ENCODE measurements at places on chromosomes 4 and X.

- no peak for DNase-seq
These were observed 14.9 kb downstream of the PKD2 start for GRCh38 chr4:88022289-88022688.

DNA sequence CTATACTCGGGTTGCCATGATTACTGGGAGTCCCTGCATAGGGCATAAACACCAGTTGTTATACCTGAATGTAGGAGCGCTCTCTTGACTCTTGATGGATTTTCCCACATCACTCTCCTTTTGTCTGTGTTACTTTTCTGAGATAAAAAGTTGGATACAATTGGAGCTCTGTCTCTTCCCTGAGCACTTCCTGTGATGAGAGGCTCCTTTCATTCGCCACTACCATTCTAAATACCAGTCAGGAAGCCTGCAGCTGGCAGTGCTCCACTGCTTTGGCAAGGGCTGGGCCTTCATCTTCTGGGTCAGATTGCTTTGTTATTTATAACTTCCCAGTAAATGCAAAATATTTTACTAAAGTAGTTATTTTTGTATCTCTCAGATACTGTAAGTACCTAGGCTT lies 13.9 kb downstream of the TCEANC start:
- no peak for DNase-seq

DNA sequence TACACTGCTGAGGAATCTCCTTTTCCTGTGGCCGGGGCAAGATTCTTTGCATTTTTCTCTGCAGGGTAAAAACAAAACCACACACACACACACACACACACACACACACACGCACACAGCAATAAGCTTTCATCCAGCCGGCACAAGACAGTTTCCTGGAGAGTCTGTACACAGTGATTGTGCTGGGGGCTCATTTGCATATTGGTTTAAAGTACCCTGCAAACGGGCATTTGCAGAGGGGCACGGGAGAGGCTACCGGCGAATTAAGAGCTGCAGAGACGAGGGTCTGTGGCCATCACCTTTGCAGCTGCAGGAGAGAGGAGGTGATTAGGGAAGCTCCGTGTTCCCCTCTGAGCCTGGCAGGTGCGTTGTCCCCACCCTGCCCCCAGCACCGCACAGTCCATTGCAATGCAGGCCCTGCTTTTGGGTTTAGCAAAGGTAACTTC lies 219.9 kb downstream of the SHOX start:
- DNase-seq, result no peak

GRCh38 chr4:128862608-128863311 lies 53.3 kb downstream of the JADE1 start:
- DNase-seq, result no peak

DNA sequence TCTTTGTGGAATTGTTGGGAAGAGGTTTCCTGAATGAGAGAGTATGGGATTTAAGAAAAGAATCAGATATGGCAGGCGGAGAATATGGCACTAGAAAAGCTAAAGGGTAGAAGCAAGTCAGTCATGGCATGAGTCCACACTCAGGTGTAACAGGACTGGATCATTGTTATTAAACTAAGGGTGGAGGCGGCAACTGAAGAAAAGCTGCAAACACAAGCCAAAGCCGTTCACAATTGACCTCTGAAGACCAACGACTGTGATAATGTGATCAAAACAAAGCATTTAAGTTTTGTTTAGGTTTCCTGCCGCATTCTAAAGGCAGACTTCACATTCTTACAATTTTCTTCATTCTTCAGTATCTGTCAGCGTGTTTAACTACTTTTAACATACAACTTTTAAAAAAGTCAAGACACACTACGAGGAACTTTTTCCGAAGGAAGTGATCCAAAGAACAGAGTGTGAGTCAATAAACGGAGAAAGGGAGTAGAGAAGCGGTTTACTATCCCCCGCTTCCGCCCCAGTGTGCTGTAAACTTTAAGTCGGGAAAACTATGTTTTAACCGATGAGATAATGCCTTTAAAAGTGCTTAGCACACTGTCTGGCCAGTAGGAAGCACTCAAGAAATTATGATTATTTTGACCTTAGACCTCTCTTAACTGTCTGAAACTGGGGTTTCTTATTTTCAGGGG lies 909 bp upstream of the SLAIN2 start:
- no peak for DNase-seq

DNA sequence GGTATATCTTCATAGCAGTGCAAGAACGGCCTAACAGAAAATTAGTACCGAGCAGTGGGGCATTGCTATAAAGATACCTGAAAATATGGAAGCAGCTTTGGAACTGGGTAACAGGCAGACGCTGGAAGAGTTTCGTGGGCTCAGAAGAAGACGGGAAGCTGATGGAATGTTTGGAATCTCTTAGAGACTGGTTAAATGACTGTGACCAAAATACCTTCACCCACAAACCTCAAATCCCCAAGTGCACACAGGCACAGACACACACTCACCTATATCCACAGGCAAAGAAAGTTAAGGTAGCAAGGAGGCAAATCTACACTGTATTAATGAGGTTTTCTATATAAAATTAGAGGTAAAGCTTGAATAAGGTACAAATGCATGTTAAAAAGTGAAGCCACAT lies 14.6 kb upstream of the SPRY1 start:
- no peak for DNase-seq

GRCh38 chr4:23022032-23022431 lies 329.3 kb downstream of the GBA3 start:
- DNase-seq, result no peak

DNA sequence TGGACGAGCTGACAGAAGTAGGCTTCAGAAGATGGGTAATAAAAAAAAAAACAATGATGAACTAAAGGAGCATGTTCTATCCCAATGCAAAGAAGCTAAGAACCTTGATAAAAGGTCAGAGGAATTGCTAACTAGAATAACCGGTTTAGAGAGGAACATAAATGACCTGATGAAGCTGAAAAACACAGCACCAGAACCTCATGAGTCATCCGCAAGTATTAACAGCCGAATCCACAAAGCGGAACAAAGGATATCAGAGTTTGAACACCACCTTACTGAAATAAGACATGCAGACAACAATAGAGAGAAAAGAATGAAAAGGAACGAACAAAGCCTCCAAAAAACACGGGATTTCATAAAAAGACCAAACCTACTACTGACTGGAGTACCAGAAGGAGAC lies 10.5 kb downstream of the NELFA start:
- no peak for DNase-seq

- no peak for DNase-seq
These were observed 404.9 kb downstream of the ZNF674 start for GRCh38 chrX:46140272-46140671.

GRCh38 chr4:26503427-26503826 lies 13.1 kb upstream of the CCKAR start:
- no peak for DNase-seq

- DNase-seq, result no peak
These were observed 12.7 kb upstream of the AADAT start for GRCh38 chr4:170102426-170102825.

- DNase-seq, result no peak
These were observed 278.9 kb upstream of the FTHL17 start for GRCh38 chrX:31350808-31351074.

DNA sequence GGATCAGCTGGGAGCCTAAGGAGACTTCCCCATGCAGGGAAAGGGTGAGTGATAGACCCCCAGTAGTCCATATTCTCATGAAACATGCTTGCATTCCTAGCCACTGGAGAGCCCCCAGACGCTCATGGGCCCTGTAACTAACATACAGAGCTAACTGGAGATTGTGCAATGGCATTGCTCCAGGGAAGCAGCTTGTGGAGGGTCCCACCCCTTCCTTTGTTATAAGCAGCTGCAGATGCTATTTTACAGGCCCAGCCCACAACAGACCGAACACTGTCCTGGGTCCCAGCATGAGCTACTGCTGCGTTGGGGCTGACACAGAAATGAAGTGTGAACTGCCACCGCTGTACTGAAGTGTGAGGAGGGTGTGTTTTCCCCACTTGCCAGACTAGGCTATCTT lies 1465.7 kb upstream of the DIAPH2 start:
- DNase-seq, result no peak

- DNase-seq, result no peak
These were observed 50.8 kb downstream of the PRPS1 start for GRCh38 chrX:107678957-107679740.

DNA sequence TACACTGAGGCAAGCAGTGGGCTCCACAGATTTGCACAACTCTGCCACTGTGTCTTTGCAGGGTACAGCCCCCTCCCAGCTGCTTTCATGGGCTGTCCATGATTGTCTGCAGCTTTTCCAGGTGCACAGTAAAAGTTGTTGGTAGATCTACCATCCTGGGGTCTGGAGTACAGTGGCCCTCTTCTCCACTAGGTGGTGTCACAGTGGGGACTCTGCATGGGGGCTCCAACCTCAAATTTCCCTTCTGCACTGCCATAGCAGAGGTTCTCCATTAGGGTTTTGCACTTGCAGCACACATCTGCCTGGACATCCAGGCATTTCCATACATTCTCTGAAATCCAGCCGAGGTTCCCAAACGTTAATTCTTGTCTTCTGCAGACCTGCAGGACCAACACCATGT lies 1002.3 kb downstream of the FAM133A start:
- DNase-seq, result no peak

DNA sequence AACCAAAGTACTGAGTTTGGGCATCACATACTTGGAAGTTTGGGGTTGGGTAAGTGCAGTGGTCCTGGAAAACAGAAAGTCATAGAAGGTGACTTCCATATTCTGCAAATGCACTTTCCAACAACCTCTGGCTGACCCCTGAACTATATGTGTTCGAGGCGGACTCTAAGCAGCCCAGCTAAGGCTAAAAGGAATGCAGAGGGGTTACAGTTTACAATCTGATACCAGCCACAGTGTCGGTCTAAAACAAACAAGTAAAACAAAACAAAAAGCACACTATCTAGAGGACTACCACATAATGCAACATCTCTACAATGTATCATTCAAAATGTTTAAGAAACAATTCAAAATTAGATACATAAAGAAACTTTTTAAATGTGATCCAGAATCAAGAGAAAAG lies 185.6 kb downstream of the ADAMTS3 start:
- DNase-seq, result no peak

- DNase-seq, result no peak
These were observed 21.1 kb upstream of the MAP7D3 start for GRCh38 chrX:136272325-136272724.

- no peak for DNase-seq
These were observed at the start of gene HPGD for GRCh38 chr4:174522183-174523024. HPGD (minus strand) TSS chr4:174522488; CDS start chr4:174522451, 37 bp downstream.

DNA sequence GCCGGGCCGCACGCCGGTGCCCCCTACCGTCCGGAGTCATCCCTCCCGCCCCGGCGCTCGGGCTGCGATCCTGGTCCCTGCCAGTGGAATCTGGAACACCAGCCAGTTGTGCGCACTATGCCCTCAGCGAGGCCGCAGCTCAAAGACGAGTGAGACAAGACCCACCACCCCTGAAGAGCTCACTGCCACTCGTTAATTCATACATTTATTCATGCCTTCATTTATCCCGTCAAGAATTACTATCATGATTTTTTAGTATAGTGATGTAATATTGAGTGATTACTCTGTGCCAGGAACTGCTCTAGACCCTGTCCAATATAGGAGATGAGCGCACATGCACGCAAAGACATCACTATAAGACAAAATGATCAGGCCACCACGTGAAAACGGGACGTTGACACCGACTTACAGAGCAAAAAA lies 247 bp upstream of the PPA2 start:
- DNase-seq, result no peak

GRCh38 chr4:7390906-7391636 lies 43.7 kb downstream of the PSAPL1 start:
- no peak for DNase-seq

DNA sequence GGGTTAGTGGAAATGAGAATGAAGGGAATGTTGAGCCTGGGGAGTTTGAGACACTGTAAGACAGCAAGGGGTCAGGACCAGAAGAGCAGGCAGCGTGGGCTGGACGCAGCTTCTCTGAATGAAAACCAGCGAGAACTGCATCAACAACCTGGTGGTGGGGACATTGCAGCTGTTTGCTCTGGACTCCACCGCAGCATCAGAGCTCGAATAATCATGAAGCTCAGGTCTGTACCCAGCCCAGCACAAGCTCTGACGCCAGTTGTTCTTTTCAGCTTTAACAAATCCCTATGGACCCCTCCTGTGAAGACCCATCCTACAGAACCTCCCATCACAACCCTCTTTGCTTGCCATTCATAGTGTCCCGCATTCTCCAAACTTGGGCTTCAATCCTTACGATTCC lies 106.8 kb upstream of the PNPLA4 start:
- no peak for DNase-seq

GRCh38 chr4:40241941-40242340 lies 45.1 kb downstream of the RHOH start:
- DNase-seq, result no peak

DNA sequence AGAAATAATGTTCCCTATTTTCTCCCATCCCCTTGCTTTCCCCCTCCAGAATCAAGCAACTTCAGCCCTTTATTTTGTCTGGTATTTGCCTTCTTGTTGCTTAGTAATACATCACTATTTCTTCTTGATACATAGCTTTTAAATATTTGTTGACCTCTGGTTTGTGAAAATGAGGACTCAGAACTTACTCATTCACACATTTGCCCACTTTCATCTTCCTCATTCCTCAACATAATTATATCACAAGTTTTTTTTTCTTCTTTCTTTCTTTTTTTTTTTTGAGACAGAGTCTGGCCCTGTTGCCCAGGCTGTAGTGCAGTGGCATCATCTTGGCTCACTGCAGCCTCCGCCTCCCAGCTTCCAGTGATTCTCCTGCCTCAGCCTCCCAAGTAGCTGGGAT lies 28.9 kb upstream of the NDUFC1 start:
- no peak for DNase-seq

Data from NCI-H2171 treated with DMSO at 0.1 percent for 48 hours (cell line).